CD8-positive, alpha-beta T cell (primary cell): ENCODE measurements at places on chromosomes 2 and 18.

DNA sequence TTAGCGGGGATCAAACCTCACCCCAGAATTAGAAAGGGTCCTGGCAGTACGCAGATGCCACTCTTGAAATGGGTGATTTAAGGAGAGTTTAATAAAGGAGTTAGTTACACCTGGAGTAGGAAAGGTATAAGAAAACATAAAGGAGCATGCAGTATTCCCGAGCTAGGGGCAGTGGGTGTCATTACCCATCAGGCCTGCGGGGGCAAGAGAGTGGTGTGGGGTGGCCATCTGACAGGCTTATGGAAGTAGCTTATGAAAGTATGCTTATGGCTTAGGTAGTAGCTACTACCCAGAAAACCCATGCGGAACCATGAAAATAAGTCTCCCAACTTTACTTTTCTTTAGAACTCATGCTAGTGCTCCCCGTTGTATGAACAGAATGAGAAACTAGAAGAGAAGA is 568.9 kb upstream of the ACVR2A start:
- no peak for DNase-seq

- DNase-seq: no peak
These were observed 51.1 kb upstream of the STPG4 start for GRCh38 chr2:47206181-47206580.

DNA sequence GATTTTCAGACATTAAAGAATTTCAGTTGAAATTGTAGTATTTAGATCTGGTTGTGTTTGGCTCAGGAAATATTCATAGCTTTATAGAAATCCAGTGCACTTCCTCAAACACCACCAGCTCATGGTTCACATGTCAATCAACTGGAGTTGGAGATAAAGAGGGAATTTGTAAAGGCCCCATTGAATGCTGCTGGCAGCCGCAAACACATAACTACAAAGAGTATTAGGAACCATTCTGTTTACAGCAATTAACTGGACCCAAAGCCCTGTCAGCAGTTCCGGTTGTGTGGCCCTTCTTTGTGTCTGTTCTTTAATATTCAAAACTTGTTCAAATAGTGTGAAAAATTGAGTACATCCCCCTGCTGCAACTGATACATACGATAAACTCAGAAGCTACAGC is 107.4 kb upstream of the LRRTM4 start:
- DNase-seq: no peak

DNA sequence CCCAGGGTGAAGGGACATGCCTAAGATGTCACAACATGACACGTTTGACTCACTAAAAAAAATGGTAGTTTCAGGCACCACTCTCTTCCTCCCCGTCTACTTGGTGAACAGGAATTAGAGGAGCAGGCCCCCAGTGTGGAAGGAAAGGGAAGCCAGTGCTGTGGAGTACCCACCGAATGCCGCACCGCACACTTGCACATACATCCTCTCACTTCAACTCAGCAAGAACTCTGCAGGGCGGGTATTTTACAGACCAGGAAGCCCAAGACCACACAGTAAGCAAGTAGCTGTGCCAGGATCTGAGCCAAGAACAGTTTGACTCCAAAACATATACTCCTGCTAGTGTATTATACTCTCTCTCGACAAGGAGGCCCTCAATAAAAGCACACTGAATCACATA is 69.8 kb downstream of the BCL2 start:
- peak; percentile 15 for DNase-seq

GRCh38 chr2:234254783-234255521 is 204.4 kb downstream of the SPP2 start:
- DNase-seq: no peak

GRCh38 chr2:88885679-88886416 is 194.4 kb downstream of the RPIA start:
- DNase-seq: no peak

DNA sequence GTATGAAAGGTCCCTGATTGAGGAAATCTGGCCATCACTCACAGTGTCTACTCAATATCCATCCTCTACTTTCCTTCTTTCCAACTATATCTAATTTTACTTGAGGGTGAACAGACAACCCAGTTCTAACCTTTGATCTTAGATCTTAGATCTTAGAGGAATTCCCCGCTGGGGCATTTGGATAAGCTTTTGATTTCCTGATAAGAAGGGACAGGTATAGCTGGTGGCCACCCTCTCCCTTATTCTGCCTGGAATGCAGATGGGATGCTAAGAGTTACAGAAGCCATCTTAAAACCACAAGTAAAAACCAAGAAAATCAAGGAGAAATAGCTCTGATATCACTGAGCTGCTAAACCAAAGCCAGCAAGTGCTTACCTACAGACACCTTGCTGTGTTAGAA is 77.2 kb upstream of the ACSL3 start:
- no peak for DNase-seq

DNA sequence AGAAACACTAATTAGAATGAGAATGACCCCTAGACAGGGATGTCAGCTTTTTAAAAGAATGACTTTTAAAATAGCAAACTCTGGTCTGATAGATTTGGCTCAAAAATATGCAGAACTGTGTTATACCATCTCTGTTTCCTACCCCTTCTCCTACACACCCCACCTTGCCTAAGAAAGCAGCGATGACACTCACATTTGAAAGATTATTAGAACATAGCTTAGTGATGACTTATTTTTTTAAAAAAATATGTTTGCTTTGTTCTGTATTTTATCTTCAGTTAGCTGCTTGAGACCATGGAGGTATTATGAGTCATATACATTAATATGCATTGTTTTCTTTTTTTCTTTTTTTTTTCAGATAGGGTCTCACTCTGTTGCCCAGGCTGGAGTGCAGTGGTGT is 176.7 kb upstream of the TPO start:
- DNase-seq: no peak

DNA sequence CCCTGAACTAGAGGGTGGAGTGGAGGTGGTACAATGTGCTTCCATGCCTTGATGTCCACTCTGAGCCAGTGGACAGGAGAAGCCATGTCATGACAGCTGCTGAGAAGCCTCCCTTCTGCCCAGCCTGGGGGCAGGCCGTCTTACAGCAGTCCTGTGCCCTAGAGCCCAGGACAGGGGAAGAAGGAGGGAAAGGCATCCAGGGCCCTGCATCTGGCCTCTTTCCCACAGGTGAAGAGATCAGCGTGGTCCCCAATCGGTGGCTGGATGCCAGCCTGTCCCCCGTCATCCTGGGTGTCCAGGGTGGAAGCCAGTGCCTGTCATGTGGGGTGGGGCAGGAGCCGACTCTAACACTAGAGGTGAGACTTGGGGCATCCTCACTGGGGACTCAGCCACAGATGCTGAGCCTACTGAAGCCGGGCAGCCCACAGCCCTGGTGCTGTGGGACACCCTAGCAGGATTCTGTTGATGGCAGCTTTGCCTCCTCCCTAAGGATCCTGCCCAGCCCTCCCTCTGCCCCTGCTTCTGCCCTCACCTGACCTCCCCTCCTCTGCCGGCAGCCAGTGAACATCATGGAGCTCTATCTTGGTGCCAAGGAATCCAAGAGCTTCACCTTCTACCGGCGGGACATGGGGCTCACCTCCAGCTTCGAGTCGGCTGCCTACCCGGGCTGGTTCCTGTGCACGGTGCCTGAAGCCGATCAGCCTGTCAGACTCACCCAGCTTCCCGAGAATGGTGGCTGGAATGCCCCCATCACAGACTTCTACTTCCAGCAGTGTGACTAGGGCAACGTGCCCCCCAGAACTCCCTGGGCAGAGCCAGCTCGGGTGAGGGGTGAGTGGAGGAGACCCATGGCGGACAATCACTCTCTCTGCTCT is 3.1 kb downstream of the IL36RN start:
- no peak for DNase-seq

GRCh38 chr2:113217455-113218282 is 43.9 kb downstream of the PSD4 start:
- DNase-seq: no peak

GRCh38 chr2:157990173-157990572 is 111.5 kb upstream of the UPP2 start:
- DNase-seq: no peak

GRCh38 chr2:188898261-188898660 is 75.9 kb upstream of the COL3A1 start:
- DNase-seq: no peak
